Stimulated activated CD8-positive, alpha-beta memory T cell treated with anti-CD3 and anti-CD28 coated beads, Interleukin-7, amount 100 ng/mL, for 48 hours (primary cell): ENCODE measurements at places on chromosomes 12 and 14.

DNA sequence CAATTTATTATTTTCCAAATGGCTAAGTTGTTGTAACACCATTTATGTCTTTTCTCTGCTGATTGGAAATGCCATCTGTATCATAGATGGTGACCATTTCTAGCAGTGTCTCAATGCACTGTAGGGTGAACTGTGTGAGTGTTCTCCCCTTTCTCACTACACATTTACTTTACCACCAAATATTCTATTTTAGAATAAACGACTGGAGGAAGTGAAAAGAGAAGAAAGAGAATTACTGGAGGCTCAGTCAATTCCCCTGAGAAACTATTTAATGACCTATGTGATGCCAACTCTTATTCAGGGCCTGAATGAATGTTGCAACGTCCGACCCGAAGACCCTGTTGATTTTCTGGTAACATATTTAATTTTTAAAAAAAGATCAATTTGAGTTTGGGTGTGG is 15.5 kb upstream of the PAPOLA start:
- DNase-seq: no peak

- DNase-seq: no peak
Observed at GRCh38 chr14:95071649-95072280, 85.6 kb downstream of the DICER1 start.

- DNase-seq: no peak
Observed at GRCh38 chr12:118357257-118358007, 15.3 kb downstream of the TAOK3 start.

DNA sequence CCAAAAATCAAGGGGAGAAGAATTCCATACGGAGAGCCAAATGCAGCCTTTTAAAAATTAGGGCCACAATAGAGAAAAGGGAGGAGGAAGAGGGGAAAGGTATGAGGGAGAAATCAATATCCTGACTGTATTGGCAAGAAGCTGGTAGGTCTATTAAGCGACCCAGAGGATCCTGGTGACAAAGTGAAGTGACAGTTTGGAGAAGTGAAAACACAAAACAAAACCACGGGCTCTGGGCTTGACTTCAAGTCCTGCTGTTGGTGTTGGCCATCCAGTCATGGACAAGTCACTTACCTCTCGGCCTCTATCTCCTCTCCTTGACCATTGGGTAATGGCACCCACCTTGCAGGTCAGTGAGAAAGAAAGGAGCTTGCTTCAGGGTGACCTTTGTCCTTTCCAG is 47.0 kb upstream of the KCNA5 start:
- DNase-seq: no peak
